ENCODE measurements at places on chromosomes 3 and 15.

DNA sequence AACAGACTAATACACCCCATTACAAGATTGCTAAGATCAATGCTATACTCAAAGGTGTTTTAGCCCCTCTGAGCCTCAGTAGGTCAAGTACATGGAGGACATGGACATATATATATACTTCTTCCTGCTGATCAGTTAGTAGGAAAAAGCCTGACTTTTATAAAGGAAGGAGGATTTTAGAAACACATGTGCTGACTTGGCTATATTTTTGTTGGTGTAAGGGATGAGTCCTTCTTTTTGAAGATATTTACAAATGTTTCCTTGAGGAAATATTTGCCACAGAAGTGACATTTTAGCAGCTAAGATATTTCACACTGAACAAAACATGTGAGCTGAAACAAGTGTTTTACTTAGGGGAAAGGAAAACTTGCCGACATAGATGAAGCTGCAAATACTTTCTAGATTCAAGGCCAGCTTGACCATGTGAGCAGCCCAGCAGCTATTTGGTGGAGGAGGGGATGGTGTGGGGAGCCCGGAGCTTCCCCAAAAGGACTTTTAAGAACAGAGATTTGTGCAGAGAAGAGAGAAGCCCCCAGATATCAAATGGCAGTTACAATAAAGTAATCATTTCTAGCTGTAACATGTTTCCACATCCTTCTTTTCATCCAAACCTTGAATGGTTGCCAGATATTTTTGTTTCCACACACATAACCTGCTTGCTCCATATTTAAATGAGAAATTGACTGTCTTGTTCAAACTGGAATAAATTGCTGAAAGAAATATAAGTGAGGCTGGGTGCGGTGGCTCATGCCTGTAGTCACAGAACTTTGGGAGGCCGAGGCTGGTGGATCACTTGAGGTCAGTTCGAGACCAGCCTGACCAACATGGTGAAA lies 111.7 kb upstream of the NR2F2 start:
- DNase-seq, result no peak

DNA sequence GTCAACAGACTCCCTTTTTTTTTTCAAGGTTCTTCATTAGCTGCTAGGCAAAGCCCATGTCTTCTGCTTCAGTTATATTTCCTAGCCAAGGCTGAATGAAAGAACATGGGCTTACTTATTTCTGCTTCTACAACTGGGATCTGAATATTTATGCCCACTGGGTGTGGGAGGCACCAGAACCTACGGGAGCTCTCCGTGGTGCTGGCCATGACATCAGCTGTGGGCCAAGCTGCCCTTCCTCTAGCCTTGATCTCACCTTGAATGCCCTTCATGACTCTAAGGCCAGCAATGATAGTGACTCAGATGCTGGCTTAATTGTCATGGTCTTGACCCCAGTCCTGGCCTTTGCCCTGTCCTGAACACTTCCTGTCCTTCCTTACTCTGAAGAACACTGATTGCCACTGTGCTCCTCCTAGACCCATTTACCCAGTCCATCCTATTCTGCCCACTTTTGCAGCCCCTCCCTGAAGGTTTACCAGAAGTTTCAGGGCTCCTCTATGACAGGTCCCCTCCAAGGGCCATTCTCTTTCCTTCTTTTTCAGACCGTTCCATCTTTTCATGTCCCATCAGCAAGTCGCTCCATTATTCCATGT lies 32.8 kb upstream of the PRR20G start:
- DNase-seq, result no peak

GRCh38 chr3:43786526-43787305 lies 96.0 kb downstream of the ABHD5 start:
- DNase-seq, result no peak

GRCh38 chr3:156172536-156172935 lies 52.2 kb downstream of the KCNAB1 start:
- DNase-seq, result no peak

Measured in stimulated activated CD8-positive, alpha-beta memory T cell treated with anti-CD3 and anti-CD28 coated beads, Interleukin-2, amount 100 ng/mL, for 1 hour (primary cell).